BJ (cell line): ENCODE measurements at places on chromosomes 5 and 9.
A peak's percentile ranks its signal among the peaks of the same experiment; 100 is the strongest.

- no peak for DNase-seq
Observed at GRCh38 chr9:20117986-20118385, 329.1 kb upstream of the SLC24A2 start.

DNA sequence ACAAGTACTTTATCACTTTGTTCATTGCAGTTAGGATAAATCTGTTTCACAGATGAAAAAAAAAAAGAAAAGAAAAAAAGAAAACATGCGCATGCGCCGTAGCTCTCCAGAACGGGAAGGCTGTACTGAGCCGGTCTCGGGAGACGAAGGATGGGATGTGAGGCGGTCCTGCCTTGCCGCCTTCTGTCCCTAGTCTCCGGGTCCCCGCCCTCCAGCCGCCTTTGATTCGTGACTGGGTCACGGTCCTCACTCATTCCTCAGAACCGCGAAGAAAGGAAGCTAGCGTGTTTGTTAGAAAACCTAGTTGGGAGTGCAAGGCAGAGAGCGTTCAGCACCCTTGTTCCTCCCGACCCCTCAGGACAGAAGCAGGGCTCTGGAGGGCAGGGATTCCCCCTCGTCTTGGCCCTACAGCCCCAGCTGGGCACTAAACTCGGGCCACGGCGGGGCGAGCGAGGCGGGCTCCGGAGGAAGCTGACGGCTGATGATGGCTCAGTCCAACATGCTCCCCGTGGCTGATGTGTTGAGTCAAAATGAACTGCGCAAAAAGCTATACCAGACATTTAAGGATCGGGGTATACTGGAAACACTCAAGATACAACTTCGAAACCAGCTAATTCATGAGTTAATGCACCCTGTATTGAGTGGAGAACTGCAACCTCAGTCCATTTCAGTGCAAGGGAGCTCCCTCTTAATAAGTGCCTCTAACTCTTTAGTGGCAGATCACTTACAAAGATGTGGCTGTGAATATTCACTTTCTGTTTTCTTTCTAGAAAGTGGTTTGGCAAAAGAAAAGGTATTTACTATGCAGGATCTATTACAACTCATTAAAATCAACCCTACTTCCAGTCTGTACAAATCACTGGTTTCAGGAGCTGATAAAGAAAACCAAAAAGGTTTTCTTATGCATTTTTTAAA is 40.0 kb downstream of the CPLANE1 start:
- no peak for DNase-seq

GRCh38 chr5:13540168-13540750 is 404.2 kb downstream of the DNAH5 start:
- no peak for DNase-seq

GRCh38 chr5:6398570-6399230 is 20.4 kb upstream of the MED10 start:
- DNase-seq = no peak

DNA sequence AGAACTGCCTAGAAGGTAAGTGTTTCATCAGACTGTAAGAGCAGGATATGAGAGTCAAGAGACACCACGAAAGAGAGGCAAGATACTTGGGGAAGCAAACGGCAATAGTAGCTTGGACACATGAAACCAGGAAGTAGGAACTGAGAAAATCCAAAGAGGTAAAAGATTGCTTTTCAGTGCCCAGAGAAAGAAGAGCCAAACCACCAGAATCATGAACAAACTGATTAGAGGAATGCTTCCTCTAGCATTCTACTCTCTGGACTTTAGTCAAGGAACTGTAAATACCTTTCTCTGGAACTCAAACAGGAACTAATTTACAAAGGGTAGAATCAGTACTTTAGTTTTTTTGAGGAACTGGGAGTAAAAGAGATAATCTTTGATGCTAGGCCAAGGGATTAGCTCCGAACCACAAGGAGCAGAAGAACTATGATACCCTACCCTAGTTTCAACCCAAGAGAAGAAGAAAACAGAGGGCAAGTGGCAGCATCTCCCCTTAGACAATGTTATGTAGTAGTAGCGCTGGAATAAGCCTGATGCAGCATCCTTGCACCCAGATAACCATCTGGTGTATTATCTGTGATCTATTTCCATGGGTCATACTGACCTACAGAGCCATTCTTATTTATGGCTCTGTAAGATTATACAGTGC is 41.3 kb downstream of the EFCAB9 start:
- DNase-seq = peak; percentile 7

DNA sequence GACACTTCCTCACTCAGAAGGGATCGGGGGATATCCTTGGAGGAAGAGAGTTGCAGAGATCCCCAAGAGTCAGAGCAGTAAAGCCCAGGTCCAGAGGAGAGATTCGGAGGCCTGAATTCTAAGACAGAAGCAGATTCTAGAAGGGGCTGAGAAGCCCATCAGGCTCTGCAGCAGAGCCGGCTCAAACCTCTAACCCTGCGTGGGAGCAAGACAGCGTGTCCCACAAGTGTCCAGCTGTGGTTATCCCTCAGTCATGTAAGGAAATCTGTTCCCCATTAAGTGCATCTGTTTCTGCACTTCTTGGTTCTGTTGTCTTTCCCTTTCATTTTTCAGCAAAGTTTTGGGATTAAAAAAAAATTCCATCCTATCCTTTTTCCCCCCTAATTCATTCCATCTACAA is 4.8 kb upstream of the DIAPH1 start:
- DNase-seq = no peak

DNA sequence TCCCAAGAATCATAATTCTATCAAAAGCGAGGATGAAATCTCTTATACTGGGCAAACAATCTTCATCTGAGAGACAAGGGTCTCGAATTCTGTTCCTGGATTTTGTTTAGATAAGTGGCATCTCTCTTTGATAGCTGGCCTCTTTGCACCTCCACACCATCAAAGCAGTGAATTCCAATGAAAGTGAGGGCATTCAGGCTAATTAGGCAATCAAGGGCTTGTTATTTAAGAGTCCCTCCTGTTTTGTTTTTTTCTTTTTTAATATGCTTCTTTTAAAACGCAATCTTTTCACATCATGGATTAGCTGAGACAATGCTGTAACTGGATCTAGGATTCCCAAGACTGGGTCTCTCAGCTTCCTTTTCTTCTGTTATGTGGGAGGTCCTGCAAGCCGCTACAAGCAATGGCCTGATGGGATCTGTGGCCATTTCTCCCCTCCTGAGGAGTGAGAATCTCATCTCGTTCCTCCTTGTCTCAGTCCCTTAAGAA is 67.9 kb downstream of the TNC start:
- DNase-seq = no peak

DNA sequence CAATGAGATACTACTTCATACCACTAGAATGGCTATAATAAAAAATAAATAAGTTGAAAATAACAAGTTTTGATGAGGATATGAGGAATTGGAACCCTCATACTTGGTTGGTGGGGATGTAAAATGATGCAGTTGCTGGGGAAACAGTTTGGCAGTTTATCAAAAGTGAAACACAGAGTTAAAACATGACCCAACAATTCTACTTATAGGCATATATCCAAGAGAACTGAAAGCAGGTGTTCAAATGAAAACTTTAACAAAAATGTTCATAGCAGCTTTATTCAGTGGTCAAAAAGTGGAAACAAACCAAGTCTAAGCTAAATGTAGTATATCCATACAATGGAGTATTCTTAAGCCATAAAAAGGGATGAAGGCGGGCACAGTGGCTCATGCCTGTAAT is 13.1 kb upstream of the LHFPL2 start:
- no peak for DNase-seq

DNA sequence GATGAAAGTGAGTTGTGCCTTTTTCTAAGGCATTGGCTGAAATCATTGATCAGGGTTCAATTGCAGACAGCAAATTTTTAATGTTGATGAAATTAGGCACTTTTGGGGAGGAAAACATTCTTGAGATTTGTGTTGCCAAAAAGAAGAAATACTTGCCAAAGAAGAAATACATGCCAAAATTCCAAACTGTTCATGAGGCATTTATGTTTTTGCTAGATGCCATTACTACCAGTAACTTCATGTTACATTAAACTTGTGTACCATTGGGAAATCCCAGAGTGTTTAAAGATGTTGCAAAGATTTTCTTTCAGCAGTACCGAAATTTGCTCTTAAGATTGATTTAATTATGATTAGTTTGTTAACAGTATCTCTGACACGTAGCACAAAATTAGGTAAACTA is 7.0 kb downstream of the XRCC4 start:
- no peak for DNase-seq

DNA sequence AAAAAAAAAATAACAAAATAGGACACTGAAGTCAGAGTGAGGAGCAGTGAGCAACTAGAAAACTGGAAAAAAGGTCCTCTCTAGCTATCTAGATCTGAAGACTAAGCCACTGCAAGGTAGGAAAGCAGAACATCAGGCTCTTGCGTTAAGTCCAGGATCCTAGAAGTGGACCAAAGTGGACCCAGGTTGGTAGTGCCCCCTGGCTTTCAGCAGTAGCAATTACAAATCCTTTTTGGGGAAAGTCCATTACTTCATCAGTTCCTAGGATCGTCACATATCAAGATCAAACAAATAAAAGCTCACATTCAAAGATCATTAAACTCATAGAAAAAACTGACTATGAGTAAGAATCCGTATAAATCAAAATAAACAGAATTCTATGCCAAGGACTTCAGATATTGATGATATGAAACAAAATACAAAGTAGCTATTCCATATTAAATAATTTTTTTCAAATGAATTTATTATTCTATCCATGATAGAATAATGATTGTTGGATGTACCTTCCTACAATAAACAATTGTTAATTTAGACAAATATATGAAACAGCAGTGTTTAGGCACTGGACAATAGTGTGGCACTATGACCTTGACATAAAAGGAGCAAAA is 6.5 kb upstream of the RICTOR start:
- no peak for DNase-seq

DNA sequence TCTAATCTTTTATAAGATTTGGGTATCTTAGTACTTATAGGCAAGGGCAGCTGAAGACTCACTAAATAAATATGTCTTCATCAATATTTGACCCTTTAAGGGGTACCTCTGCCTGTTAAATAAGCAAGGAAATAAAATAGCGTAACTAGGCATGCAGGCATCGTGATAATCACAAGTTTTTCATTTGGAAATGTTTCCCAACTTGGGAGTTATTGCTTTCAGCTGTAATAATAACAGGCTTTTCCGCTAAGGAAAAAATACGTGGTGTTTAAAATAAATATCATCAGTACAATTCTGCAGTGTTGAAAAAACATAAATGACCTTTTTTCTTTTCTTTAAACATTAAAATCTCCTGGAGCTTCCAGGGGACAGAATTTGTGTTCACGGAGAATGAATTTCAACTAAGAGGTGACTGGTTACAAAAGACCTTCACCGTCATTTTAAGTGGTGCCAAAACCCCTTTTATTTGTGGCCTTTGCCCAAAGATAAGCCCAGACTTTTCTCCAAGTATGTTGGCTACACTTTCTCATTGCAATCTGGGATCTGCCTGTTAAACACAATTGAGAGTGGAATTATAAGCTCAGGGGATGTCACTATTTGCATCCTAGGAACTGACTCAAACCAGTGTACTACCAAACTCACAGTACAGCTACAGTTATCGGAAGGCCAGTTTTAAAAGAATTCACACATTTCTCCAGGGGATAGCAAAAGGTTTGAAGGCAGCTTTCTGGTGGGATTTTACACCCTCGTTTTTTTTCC is 218.6 kb downstream of the FBXL7 start:
- no peak for DNase-seq

GRCh38 chr5:79961716-79962574 is 29.1 kb downstream of the MTX3 start:
- DNase-seq = no peak

- no peak for DNase-seq
Observed at GRCh38 chr5:77186652-77187370, 23.7 kb upstream of the PDE8B start.

- DNase-seq = no peak
Observed at GRCh38 chr5:133732536-133732935, 120.2 kb upstream of the FSTL4 start.

GRCh38 chr9:128920381-128921058 is at the start of gene PHYHD1:
PHYHD1 (plus strand) TSS chr9:128920982; CDS start chr9:128922324, 1,342 bp downstream.
- DNase-seq = no peak

- no peak for DNase-seq
Observed at GRCh38 chr9:115730396-115730795, 423.2 kb upstream of the PAPPA start.

- peak; percentile 22 for DNase-seq
Observed at GRCh38 chr9:112180387-112180881, 5.3 kb upstream of the SUSD1 start.

- DNase-seq = no peak
Observed at GRCh38 chr5:156892223-156892622, 42.1 kb downstream of the PPP1R2B start.

DNA sequence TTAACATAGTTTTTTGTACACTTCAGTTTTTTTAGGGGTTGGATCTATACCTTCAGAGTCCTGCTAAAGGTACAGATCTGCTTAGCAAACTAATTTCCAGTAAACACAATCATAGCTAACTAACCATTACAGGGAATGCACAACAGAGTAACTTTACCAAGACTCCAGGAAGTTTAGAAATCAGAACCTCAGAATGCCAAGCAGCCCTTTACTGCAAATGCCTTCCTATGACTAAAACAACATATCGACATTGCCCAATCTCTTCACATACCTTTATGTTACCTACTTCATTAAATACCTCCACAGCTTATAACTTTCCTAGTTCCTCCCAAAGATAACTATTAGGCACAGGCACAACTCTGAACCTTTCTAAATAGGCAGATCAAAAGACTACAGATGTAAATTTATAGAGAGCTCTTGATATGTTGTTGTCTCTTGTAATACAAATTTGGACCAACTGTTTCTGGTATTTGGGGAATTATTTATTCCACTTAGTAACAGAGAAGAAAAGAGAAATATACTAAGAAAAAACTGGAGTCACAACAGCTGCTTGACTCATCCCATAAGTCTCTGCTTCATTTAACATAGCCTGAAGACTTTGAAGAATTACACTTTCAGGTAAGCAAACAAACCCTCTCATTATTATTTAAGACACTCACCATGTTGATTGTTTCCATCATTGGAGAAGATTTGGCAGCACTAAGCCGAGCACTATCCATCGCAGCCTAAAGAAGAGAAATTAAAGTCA is 46.0 kb upstream of the OR2K2 start:
- DNase-seq = no peak

DNA sequence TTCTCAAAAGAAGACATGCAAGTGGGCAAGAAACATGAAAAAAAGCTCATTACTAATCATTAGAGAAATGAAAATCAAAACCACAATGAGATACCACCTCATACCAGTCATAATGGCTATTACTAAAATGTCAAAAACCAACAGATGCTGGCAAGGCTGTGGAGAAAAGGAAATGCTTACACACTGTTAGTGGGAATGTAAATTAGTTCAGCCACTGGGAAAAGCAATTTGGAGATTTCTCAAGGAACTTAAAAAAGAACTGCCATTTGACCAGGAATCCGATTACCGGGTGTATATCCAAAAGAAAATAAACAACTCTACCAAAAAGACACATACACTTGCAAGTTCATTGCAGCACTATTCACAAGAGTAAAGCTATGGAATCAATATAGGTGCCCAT is 595.4 kb upstream of the RIOK2 start:
- no peak for DNase-seq

DNA sequence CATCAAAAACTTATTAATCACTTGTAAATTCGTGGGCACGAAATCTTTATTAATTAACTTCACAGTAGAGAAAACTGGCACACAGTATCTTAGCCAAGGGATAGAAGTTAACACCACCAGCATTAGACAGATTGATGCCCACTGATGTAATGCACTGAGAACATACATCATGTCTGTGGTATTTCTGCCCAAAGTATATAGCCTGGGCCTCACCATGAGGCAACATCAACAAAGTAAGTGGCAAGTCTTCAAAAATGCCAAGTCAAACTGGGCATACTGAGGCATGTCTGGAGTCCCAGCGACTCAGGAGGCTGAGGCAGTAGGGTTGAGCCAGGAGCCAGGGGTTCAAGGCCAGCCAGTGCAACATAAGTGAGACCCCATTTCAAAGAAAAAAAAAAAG is 79.5 kb downstream of the GLIS3 start:
- no peak for DNase-seq
